ENCODE measurements at places on chromosomes 5 and 9.

- DNase-seq: peak; percentile 90
Observed at GRCh38 chr9:22111954-22112247, 102.8 kb upstream of the CDKN2B start.

DNA sequence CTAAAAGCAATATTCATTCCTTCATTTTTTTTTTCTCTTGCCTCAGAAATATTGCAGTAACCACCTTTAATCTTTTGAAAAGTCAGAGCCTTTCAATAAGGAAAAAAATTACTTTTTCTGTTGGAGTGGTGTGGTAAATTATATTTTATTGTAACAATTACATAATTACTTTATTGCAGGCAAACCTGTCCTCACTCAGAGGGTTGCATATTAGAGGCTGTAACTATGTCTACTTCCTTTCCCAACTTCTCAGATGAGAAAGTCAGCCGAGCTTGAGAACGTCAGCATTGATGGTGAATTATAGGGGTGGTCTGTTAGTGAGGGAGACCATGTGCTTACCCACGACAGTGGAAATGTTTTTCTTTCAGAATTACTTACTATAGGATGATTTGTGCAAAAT, 611.8 kb downstream of the KIF4B start:
- no peak for DNase-seq

DNA sequence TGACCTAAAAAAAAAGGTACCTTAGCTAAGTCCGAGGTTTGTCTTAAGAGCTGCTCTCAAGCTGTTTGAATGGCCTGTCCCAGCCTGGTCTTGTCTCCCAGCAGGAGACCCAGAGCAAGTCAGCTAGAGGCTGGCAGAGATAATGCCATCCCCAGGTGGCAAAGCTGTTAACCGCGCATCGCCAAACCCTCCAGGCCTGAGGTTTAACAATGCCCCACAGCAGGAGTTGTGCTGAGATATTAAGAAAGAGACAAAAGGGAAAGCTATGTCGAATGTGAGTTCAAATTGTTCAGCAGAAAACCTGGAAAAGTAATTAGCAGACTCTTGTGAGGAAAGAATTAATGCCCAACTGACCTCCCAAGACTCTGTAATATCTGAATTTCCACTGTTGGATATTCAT, 187.1 kb downstream of the FSTL4 start:
- DNase-seq: no peak

- no peak for DNase-seq
Observed at GRCh38 chr5:71633255-71634155, 46.4 kb downstream of the MCCC2 start.

- no peak for DNase-seq
Observed at GRCh38 chr9:38081356-38082108, 12.5 kb upstream of the SHB start.

DNA sequence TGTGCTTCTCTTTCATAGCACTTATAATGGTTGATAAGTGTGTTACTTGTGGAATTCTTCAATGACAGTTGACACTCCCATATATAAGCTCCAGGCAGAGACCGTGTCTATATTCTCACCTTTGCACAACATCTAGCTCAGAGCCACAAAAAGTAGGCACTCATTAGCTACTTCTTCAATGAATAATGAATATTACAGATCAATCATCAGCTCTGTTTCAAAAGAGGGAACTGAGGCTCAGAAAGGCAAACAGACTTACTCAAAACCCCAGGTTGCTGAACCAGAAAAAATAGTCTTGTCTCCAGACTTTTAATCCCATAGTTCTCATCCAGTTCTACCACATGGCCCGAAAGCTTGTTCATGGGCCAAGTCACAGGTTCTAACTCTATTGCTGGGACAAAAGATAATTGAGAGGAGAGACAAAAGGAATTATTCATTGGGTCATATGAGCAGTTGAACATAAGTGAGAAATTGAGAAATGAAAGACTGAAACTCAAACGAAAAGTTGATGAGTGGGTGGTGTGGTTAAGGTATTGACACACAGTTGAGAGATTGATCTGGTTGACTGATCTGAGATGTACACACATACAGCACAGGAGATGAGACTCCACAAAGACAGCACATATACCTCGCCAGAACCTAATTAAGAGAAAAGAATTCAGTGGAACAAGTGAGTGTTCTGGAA, 381.6 kb downstream of the EFNA5 start:
- no peak for DNase-seq

Data from EH (cell line).